ENCODE measurements at places on chromosomes 13 and 19.

GRCh38 chr19:19531951-19532805 lies 3.5 kb downstream of the YJEFN3 start:
- DNase-seq: no peak

DNA sequence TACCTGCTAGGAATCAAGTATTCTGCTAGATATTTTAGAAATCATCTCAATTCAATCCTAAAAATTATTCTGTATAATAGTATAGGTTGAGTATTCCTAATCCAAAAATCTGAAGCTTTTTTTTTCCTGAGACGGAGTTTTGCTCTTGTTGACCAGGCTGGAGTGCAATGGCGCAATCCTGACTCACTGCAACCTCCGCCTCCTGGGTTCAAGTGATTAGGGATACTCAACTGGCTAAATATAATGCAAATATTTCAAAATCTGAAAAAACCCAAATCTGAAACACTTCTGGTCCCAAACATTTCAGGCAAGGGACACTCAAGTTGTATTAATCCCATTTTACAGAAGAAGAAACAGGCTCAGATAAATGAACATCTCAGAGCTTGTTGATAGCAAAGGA lies 17.2 kb upstream of the USPL1 start:
- DNase-seq: no peak

DNA sequence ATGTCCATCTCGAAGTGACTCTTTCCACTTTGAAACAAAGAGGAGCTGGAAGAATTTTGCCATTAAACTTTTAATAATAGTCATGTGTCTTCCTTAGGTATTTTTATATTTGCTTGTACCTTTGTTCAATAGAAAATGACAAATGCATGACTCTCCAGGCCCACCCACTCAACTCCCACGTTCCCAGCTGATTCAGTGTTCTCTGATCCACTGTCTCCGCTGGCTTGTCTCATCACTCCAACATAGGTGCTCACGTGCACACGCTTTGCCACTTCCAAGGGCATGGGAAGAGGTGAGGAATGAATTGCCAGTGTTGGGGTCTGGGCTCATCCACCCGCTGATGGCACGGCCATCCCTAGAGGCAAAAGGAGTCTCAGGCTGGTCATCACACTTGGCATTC lies 24.5 kb downstream of the RASL11A start:
- no peak for DNase-seq

GRCh38 chr19:15118248-15118647 lies 11.0 kb downstream of the SYDE1 start:
- DNase-seq: no peak

DNA sequence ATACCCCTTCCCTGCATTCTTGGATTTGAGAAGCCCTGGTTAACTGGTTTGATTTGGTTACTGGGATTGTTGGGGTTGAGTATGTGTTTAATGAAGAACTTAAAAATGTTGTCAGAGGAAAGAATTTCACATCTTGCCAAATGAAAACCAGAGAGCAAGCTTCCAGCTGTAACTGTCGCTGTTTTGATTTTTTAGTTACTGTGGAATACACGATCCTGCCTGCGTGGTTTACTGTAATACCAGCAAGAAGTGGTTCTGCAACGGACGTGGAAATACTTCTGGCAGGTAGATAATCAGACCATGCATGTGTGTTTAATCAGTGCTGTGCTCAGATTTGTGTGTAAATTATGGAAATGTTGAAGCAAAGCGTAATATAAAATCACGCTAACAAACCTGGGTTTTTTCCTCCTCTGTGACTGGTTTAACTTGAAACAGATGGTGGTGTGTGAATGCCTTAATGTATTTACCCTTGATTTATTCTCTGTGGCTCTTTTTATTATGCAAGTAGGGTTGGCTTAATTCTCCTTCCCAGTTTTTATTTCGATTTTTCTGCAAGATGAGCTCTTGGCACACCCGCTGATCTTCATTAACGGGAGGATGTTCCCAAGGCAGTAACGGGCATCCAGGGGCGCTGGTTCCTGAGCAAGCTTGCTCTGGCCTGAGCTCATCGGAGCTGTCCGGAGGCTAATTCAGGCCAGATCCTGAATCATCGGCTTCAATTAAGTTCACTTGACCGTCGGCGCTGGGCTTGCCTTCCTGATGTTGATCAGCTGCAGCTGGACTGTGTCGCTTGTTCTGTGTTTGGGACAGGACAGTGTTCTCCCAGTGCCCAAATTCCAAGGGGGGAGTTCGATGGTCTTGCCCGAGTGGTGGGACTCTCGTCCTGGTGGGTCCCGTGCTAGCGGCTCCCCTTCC lies 16.0 kb downstream of the UPF1 start:
- DNase-seq: no peak

DNA sequence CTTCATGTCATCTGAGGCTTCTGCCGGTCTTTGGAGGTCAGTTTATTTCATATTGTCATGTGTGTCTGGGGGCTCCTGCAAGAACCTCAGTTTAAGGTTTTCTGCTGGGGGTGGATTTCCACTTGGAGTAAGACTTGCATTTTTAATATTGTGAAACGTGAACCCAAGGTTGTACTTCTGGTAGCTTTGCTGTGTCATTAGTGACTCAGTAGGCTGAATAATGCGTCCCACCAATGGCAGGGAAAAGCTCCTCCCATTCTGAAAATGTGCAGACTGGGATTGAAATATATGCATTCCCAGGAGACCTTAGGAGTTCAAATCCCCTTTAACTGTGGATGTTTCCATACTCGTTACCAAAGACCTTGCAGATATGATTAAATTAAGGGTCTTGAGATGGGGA lies 46.2 kb downstream of the ING1 start:
- DNase-seq: no peak

DNA sequence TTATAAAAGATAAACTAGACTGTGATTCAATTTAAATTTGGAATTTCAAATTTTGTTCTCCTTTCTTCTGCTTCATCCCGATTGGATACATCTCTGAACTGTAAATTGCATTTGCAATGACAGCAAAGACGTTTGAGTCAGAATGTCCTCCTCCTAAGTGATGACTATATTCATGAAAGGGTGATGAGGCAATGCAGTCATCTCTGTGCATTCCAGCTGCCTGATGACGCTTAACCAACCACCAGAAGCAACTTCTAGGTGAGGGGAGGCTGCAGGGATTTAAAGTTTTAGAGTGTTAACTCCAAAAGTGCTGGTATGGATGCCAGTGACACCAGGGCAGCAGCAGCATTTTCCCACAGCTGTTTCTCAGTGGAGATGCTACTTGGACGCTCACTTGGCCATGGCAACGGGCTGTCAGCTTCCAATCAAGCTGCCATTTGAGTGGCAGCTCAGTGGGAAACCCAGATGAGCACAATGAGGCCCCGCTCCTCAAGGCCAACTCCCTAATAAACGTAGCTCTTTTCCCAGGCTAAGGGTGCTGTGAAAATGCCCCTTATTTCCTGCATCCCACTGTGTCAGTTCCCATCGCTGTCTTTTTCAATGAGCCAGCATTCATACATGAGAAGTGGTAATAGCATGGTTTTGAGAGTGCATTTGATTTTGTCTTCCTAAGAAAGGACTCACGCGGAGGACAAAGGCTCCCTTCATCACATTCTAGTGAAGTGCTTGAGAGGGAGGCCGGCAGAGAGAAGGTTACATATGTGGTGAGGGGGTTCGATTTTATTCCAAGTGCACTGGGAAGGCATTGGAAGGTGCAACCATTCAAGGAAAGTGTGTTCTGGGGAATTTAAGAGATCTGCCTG lies 45.2 kb upstream of the AMER2 start:
- DNase-seq: no peak

DNA sequence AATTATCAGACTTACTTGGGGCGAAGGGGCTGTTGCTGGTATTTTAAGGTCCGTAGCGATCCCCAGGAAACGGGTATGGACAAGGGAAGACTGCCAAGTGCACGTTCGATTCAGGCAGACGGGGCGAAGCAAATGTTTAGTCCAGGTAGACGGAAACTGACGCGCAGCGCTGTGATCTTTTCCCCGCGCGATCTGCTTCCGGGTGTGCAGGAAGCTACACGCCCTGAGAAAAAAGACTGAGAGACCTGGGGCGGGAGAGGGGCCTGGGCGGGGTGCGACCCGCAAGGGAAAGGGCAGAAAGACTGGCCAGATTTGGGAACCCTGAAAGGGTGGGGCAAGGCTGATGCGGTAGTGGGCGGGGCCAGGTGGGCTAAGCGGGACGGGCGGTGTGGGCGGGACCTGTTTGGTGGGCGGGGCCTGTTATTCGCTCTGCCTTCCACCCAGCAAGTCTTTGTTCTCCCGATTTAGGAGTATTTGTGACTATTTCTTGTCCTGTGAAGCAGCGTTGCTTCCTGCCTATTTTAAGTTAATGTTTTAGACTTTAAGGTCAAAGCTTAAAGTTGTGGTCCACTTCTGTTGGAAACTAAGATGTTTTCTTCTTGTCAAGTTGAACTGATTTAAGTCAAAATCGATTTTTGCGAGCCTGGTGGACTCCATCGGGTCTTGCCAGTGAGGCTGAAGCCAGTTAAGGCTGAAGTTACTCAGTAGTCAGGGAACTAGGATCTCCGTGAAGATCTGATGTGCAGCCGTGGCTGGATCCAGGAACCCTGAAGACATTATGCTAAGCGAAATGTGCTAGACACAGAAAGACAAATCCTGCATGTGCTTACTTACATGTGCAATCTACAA lies at the start of gene ZNF836:
ZNF836 (minus strand) TSS at position 301 of the 849 bp plus-strand sequence. CDS start 3,549 bp downstream, outside the sequence.
- DNase-seq: peak; percentile 35

DNA sequence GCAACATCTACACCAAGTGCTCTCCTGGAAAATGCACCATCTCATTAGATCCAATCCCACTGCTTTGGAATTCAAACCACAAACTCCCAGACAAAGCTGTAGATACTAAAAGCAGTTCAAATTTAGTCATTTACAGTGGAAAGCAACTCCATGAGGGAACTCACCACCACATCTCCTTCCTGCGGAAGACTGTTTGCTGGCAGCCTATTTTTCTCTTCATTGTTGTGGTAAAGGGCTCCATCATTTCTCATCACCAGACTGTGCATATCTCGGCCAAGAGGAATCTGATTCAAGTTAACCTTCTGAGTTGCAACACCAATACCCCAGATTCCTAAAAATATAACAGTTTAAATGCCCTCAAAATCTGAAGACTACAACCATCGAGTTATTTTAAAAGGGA lies 8.4 kb downstream of the SPRYD7 start:
- DNase-seq: no peak

DNA sequence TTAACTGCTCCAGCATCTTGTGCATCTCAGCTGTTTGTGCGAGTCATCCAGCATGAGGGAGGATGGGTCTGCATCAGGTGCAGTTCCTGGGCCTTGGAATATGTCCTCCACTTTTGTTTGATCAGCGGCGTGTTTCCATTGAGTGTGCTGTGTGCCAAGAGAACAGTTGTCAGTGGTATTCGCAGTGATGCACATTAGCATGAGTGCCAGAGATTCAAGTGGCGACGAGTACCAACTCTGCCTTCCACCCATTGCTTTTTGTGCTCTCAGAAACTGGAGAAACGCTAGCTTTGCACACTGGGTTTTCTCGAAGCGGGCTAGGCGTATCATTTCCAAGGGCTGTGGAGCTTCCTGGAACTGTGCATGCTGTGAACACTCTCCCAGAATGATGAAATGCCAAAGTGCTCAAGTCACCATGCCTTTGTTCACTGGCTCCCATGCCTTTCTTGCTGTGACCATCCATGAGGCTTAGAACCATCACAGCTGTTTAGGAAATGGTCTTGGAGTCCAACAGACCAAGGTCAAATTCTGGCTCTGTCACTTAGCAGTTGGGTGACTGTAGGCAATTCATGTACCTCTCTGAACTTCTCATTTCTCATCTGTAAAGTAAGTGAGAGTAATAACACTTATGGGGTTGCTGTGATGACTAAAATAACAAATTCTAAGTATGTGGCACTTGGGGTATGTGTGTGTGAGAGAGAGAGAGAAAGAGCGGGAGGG lies 18.4 kb downstream of the LRCH1 start:
- DNase-seq: peak; percentile 37

- DNase-seq: no peak
Observed at GRCh38 chr19:46841458-46842083, 9.1 kb downstream of the AP2S1 start.

GRCh38 chr19:45097776-45098520 lies 5.0 kb downstream of the PPP1R37 start:
- DNase-seq: no peak

DNA sequence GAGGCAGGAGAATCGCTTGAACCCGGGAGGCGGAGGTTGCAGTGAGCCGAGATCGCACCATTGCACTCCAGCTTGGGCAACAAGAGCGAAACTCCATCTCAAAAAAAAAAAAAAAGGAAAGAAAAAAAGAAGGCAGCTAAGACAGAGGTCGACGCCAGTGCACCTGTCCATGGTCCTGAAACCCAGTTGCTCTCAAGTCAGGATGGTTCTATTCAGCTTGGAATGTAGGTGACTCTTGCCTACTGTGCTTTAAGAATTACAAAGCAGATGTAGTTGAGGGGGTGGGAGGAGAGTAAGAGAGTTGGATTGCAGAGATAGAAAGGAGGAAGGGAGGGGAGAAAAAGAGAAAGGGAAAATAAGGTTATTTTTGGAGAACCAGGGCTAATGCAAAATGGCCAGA lies 18.7 kb downstream of the CACNG7 start:
- DNase-seq: no peak
